ENCODE measurements at places on chromosomes 5 and 9. TPM values are rescaled to one million over a fixed set of nuclear protein-coding genes. Genes with fewer than 3 reads are reported as not detected.

The PCDHA9 gene
- 0.04 TPM for total RNA-seq

The EQTN gene
- not detected for total RNA-seq

The GABRB2 gene
- not detected for total RNA-seq

The FCN2 gene
- not detected for total RNA-seq

The SPAAR gene
- total RNA-seq = not detected

The CD274 gene
- total RNA-seq = 2.0 TPM

The ENTREP1 gene
- 0.71 TPM for total RNA-seq

The ZNF883 gene
- total RNA-seq = 1.1 TPM

The TAF11L11 gene
- 0.38 TPM for total RNA-seq

The DOK3 gene
- 3.0 TPM for total RNA-seq

The SGCD gene
- total RNA-seq = 4.5 TPM

The AQP3 gene
- total RNA-seq = 22.9 TPM

The SH3TC2 gene
- 0.59 TPM for total RNA-seq

The BNC2 gene
- total RNA-seq = 4.2 TPM

The HACD4 gene
- 1.0 TPM for total RNA-seq

The ZDHHC12 gene
- total RNA-seq = 86.5 TPM

The FOXI1 gene
- total RNA-seq = not detected

The QRFP gene
- not detected for total RNA-seq

Measured in A549 treated with RU486 at 1 μM for 4 hours (cell line).